Stimulated activated CD8-positive, alpha-beta memory T cell treated with anti-CD3 and anti-CD28 coated beads, Interleukin-12 subunit alpha, Interleukin-12 subunit beta, amount 100 ng/mL, for 4 hours (primary cell): ENCODE measurements at places on chromosomes 4 and X.

DNA sequence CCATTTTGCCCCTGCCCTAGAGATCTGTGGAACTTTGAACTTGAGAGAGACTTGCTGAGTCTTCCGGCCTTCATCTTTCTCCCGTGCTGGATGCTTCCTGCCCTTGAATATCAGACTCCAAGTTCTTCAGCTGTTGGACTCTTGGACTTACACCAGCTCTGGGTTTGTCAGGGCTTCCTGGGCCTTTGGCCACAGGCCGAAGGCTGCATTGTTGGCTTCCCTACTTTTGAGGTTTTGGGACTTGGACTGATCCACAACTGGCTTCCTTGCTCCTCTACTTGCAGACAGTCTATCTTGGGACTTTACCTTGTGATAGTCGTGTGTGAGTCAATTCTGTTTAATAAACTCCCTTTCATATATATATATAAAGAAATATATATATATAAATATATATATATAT, 1071.0 kb downstream of the ADGRL3 start:
- no peak for DNase-seq

- DNase-seq = no peak
Measured at GRCh38 chrX:149829751-149830191, 48.0 kb downstream of the MAGEA9 start.

GRCh38 chr4:3706111-3706511, 60.1 kb upstream of the ADRA2C start:
- DNase-seq = no peak

DNA sequence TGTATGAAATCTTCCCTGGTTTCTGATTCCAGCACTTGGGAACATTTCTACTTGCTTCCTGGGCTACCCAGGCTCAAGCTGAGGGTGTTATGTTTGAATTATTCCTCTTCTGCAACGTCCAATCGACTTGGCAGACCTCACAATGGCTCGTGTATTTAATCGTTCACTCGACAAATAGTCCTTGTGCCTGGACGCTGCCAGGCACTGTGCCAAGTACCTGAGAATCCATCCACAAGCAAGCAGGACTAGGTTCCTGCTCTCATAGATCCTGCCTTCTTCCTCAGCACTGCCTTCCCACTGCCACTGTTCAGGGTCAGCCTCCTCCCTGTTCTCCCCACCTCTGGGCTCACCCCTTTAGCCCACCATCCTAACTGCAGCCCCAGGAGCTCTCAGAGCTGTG, 113.3 kb downstream of the EFNB1 start:
- no peak for DNase-seq

- DNase-seq = no peak
Measured at GRCh38 chrX:107850422-107850765, 24.7 kb downstream of the MID2 start.

DNA sequence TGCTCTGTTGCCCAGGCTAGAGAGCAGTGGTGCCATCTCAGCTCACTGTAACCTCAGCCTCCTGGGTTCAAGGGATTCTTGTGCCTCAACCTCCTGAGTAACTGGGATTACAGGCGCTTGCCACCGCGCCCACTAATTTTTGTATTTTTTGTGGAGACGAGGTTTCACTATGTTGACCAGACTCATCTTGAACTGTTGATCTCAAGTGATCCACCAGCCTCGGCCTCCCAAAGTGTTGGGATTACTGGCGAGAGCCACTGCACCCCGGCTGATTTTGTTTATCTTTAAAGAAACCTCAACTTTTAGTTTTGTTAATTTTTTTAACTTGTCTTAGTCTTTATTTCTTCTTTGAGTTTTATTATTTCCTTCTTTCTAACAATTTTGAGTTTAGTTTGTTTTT, 163.2 kb downstream of the SLC4A4 start:
- DNase-seq = no peak

- DNase-seq = no peak
Measured at GRCh38 chr4:111807576-111807975, 337.7 kb upstream of the FAM241A start.

- no peak for DNase-seq
Measured at GRCh38 chrX:151973851-151974335, 583 bp downstream of the GABRE start.

GRCh38 chr4:13522282-13523104, 21.8 kb downstream of the NKX3-2 start:
- DNase-seq = no peak

GRCh38 chr4:140720387-140721304, 35.5 kb downstream of the TBC1D9 start:
- DNase-seq = no peak

- no peak for DNase-seq
Measured at GRCh38 chr4:81319657-81320056, 104.6 kb upstream of the PRKG2 start.

DNA sequence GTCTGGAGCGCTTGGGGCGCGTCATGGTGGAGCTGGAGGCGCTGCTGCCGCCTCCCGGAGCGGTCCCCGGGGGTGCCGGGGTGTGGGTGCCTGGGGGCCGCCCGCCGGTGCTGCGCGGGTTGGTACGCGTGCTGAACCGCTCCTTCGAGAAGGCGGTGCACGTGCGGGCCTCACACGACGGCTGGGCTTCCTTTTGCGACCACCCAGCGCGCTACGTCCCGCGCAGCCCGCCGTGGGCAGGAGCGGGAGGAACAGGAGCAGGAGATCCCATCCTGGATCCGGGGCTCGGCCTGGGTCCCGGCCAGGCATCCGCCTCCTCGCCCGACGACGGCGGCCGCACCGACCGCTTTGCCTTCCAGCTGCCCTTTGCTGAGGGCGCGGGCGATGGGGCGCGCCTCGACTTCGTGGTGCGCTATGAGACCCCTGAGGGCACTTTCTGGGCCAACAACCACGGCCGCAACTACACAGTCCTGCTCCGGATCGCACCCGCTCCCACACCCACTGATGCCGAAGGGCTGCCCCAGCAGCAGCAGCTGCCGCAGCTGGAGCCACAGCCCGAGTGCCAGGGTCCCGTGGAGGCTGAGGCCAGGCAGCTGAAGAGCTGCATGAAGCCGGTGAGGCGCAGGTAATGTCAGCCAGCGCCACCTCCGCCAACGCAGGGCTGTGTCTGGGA, 792 bp downstream of the PPP1R3F start:
- DNase-seq = no peak

- no peak for DNase-seq
Measured at GRCh38 chr4:77308843-77309242, 151.8 kb downstream of the CCNG2 start.

GRCh38 chrX:101383679-101384205, 2.2 kb downstream of the BTK start:
- DNase-seq = no peak

DNA sequence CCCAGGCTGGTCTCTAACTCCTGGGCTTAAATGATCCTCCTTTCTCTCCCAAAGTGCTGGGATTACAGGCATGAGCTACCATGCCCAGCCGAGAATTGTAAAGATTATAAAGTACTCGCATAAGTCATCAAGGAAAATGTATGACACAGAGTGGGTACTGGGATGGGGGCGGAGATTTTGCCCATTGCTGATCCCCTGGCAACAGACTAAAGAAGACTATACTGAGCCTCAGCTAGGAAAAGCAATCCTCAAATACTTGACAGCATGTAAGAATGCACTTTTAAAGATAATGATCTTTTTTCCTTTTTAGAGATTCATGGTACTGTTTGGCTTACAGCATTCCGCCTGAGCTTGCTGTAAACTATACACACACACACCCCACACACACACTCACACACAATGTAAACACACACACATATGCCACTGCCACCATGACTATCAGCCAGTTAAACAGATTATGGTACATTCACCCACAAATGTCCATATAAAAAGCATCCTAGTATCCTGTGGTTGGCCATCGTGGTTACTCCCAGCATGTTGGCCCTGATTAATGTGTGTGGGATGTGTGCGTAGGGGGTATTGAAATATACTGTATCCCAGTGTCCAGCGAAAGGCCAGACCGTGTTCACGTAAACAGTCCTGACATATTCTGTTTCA, 113.0 kb downstream of the AMELX start:
- DNase-seq = no peak

DNA sequence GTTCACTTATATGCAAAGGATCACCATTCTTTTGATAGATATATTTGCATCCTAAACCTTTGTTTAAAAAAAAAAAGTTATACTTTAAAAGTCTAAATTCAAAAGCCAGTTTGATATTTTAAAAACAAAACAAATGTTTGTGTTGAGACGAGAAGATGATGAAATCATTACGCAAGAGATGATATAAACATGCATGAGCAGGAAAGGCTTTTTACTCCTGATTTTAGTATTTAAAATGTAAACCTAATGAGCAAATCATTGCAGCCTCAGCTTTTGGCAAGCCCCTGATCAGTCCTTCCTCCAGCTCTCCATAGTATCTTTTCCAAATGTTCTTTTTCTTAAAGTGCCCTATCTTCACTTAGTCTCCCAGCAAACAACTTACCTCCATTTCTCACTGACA, 115.6 kb downstream of the ARAP2 start:
- DNase-seq = no peak

GRCh38 chrX:20500949-20501348, 234.2 kb upstream of the RPS6KA3 start:
- no peak for DNase-seq

- no peak for DNase-seq
Measured at GRCh38 chrX:30414144-30414543, 105.0 kb upstream of the NR0B1 start.

DNA sequence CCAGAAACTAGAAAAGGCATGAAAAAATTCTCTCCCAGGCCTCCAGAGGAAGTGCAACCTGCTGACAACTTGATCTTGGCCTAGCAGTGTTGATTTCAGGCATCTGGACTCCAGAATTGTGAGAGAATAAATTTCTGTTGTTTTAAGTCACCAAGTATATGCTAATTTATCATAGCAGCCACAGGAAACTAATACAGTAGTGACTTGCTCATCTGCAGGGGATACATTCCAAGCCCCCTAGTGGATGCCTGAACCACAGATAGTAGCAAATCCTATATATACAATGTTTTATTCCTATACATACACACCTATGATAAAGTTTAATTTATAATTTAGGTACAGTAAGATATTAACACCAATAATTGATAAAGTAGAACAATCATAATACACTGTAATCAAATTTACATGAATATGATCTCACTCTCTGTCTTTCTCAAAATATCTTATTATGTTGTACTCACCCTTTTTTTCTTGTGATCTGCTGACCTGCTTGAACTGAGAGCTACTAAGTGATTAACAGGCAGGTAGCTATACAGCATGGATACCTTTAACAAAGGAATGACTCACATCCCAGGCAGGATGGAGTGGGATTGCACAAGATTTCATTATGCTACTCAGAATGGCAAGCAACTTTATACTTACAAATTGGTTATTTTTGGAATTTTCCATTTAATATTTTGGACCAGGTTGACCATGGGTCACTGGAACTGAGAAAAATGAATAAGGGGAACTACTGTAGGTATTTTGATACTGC, 501.1 kb downstream of the KCNIP4 start:
- no peak for DNase-seq

DNA sequence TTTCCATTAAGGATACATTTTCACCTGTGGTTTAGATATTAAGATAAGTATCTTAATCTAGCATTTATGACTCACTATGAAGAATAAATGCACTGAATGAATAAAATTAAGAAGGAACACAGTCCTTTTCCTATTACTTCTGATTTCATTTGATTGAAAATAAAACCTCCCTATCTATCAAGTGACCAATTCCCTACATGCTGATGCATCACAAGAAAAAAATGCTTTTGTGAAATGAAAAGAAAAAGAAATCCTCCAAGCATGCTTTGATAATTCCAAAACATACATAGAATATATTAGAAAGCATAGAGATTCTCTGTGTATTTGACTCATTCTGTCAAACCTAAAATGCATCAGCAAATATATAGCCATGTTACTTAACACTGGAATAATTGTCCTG, 37.1 kb downstream of the PCDH10 start:
- no peak for DNase-seq

GRCh38 chr4:158724637-158725036, 1.4 kb upstream of the PPID start:
- DNase-seq = no peak

- no peak for DNase-seq
Measured at GRCh38 chrX:112947981-112948615, 107.5 kb upstream of the AMOT start.

DNA sequence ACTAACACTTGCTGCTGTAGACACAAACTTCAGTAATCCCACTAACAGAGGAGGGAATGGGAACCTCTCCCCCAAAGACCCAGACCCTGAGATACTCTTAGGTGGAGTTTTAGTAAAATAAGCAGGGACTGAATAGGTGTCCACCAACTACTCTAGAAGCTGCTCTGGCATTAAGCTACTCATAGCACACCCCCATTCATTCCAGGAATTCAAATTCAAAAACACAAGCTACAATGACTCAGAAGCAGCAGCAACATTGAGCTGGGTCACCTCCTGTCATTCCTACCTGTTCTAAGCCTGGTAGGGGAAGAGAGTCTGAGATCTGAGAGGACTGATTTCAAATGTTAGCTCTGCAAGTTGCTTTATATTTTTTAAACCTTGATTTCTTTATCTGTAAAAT, 135.4 kb upstream of the FRMPD4 start:
- no peak for DNase-seq

DNA sequence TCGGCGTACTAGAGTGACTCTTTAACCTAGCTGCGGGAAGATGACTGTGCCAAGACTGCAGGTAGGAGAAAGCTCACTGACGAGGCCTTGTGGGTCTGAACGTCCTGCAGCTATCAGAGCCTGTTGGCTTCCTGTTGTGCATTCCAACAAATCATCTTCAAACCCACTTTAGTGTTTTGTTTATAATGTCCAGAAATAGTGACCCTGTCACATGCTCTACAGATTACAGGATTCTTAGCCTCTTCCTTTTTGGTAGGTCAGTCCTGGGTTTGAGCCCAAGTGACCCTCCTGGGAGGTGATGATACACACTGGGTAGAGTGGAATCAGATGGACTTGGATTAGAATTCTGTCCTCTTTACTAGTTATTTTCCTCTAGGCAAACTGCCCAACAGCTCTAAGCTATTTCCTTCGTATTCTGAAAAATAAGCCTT, 33.2 kb downstream of the HTT start:
- no peak for DNase-seq

DNA sequence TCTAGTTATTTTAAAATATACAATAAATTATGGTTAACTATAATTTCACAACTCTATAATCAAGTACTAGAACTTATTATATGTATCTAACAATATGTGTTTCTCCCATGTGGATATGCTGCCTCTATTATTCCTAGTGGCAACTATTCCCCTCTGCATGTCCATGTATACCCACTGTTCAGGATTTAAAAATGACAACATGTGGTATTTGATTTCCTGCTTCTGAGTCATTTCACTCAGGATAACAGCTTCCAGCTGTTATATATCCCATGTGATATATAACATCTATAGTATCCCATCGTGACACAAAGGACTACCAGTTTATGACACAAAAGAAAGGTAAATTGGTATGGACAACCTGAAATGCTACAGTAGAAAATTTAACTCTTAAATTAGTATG, 167.4 kb upstream of the TACR3 start:
- DNase-seq = no peak

GRCh38 chrX:40622479-40623138, 619 bp upstream of the MPC1L start:
- no peak for DNase-seq

- no peak for DNase-seq
Measured at GRCh38 chrX:154378059-154378798, 866 bp upstream of the EMD start.

GRCh38 chr4:177376024-177376423, 66.2 kb downstream of the AGA start:
- DNase-seq = no peak
